Suprapubic skin (tissue), 4 donors: ENCODE measurements at places on chromosomes 5 and 9. TPM values are rescaled to one million over a fixed set of nuclear protein-coding genes. Genes with fewer than 3 reads are reported as not detected.

The MRPS30 gene
- 79.1 TPM for total RNA-seq

- H3K4me1 ChIP-seq: peaks cover 39% of the 10 kb centered on the region
- H3K4me3 ChIP-seq: peak overlapping the region; percentile 92
- H3K27me3 ChIP-seq: no peaks in the 10 kb centered on the region
- no peak for DNase-seq
These were observed 757 bp downstream of the TMEM250 start for GRCh38 chr9:136117916-136118319.

The SLC1A1 gene
- total RNA-seq: 1.0 TPM

- H3K4me3 ChIP-seq: no peak overlapping the region
- no peaks in the 10 kb centered on the region for H3K27me3 ChIP-seq
- no peak overlapping the region for H3K27ac ChIP-seq
- no peak for DNase-seq
- H3K36me3 ChIP-seq: peaks cover 11% of the 10 kb centered on the region
These were observed 221.7 kb downstream of the PBX3 start for GRCh38 chr9:125968714-125969374.

DNA sequence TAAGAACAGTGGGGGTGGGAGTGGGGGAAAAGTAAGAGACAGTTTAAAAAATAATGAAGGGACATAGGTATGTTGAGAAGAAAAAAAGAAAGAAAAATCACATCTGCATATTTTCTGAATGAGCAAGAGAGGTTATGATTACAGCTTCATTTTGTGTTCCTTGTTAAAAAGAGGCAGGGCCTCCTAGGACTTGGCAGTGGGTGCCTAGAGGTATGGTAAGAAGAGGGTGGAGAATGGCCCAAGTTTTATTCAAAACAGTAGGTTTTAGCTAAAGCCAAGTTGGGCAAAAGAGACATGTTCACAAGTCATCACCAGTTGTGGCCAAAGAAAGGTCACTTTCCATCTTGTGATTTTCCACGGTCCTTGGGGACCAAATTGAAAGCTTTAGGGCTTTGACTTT, 643.4 kb downstream of the CCDC171 start:
- no peak overlapping the region for H3K27ac ChIP-seq
- H3K4me3 ChIP-seq: no peak overlapping the region
- H3K27me3 ChIP-seq: peaks cover 3% of the 10 kb centered on the region
- no peaks in the 10 kb centered on the region for H3K36me3 ChIP-seq
- DNase-seq: no peak

The GARIN3 gene
- total RNA-seq: not detected

The PDCD1LG2 gene
- total RNA-seq: 0.97 TPM

- no peaks in the 10 kb centered on the region for H3K36me3 ChIP-seq
- no peak overlapping the region for H3K4me3 ChIP-seq
- H3K4me1 ChIP-seq: no peaks in the 10 kb centered on the region
- no peak for DNase-seq
These were observed 233.3 kb downstream of the GAS1 start for GRCh38 chr9:86713970-86714369.

DNA sequence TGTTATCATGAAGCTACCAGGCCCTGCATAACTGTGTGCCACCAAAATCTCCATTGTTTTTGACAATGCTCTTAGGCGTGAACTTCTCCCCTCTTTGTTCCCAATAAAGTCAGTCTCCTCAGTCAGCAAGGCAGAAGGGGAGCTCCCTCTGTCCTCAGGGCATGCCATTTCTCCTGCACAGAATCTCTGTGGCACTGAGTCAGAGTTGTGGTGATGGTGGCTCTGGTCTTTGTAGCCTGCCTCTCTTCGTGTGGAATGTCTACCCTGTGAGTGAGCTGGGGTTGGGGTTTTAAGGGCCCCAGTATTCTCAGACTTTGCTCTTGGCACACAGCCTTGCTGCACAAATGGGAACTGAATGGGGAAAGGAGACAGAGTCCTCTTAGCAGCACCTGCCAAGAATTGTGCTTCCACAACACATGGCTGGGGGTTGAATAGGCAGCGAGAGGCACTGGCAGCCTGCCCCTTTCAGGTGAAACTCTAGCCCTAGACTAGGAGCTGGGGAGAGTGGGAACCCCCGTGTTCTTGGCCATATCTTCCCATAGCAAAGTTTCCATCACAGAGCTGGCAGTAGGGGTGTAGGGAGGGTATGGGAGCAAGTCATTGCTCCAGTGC, 146.6 kb downstream of the SH3GL2 start:
- H3K27me3 ChIP-seq: no peaks in the 10 kb centered on the region
- H3K4me3 ChIP-seq: no peak overlapping the region
- H3K27ac ChIP-seq: no peak overlapping the region
- H3K4me1 ChIP-seq: no peaks in the 10 kb centered on the region
- no peaks in the 10 kb centered on the region for H3K36me3 ChIP-seq

The N4BP3 gene
- total RNA-seq: 12.3 TPM

GRCh38 chr5:174504266-174504726, 220.1 kb upstream of the MSX2 start:
- H3K4me1 ChIP-seq: peaks cover 11% of the 10 kb centered on the region
- H3K4me3 ChIP-seq: peak overlapping the region; percentile 15
- no peak overlapping the region for H3K27ac ChIP-seq
- no peaks in the 10 kb centered on the region for H3K36me3 ChIP-seq

DNA sequence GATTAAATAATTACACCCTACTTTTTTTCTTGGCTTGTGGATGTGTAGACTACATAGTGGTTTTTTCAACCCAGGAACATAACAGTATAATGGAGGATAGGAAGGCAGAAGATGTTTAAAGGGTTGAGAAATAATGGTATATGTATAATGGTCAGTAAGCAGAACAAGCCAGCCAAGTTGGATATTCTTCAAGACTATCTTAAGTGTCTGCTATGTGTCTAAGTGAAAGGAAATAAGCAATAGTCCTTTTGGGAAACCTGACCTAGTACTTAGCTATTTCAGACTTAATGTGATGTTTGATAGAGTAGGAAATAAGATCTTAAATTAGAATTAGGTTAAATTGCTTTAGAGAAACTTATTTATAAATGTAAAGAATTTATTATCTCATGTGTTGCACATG, 85.7 kb downstream of the PTPDC1 start:
- peaks cover 12% of the 10 kb centered on the region for H3K36me3 ChIP-seq
- H3K4me1 ChIP-seq: peaks cover 76% of the 10 kb centered on the region
- no peak overlapping the region for H3K27ac ChIP-seq
- H3K4me3 ChIP-seq: peak overlapping the region; percentile 80

DNA sequence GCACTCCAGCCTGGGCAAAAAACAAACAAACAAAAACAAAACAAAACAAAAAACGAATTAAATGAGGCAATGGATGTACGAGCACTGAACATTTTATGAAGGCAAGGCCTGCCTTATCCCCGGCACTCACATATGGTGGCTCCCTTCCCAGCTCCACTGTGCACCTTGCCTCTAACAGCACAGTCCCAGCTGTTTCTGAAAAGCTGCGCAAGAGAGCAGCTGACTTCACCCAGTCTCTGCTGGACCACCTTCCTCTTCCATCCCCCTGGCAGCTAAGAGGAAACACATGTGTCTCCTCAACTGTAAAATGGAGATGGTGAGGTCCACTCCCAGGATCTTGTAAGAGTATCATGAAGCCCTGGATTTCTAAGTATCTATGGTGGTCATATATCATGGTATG, 100.7 kb downstream of the KLF4 start:
- peak overlapping the region; percentile 88 for H3K27ac ChIP-seq
- DNase-seq: no peak
- no peaks in the 10 kb centered on the region for H3K36me3 ChIP-seq
- H3K4me1 ChIP-seq: peaks cover 63% of the 10 kb centered on the region

- DNase-seq: no peak
- H3K27ac ChIP-seq: peak overlapping the region; percentile 4
- no peaks in the 10 kb centered on the region for H3K36me3 ChIP-seq
- no peak overlapping the region for H3K4me3 ChIP-seq
These were observed 43.2 kb downstream of the PTGES start for GRCh38 chr9:129709438-129710168.

GRCh38 chr5:179906795-179907555, 722 bp downstream of the TBC1D9B start:
- peaks cover 27% of the 10 kb centered on the region for H3K36me3 ChIP-seq
- peak overlapping the region; percentile 81 for H3K27ac ChIP-seq
- H3K4me3 ChIP-seq: peak overlapping the region; percentile 63
- H3K27me3 ChIP-seq: no peaks in the 10 kb centered on the region
- H3K4me1 ChIP-seq: peaks cover 29% of the 10 kb centered on the region

GRCh38 chr5:140391312-140391711, 10.3 kb upstream of the ANKHD1 start:
- peaks cover 3% of the 10 kb centered on the region for H3K4me1 ChIP-seq
- no peaks in the 10 kb centered on the region for H3K36me3 ChIP-seq
- DNase-seq: no peak
- H3K4me3 ChIP-seq: no peak overlapping the region

DNA sequence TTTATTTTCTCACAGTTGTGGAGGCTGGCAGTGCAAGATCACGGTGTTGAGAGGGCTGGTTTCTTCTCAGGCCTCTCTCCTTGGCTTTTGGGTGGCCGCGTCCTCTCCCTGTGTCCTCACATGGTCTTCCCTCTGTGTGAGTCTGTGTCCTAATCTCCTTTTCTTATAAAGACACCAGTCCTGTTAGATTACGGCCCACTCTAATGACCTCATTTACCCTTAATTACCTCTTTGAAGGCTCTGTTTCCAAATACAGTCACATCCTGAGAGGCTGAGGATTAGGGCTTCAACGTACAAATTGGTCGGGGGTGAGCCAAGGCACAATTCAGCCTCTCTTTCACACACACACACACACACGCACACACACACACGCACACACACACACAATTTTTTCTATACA, 73.0 kb downstream of the UGCG start:
- H3K4me3 ChIP-seq: no peak overlapping the region
- H3K27me3 ChIP-seq: no peaks in the 10 kb centered on the region
- no peak overlapping the region for H3K27ac ChIP-seq
- peaks cover 6% of the 10 kb centered on the region for H3K4me1 ChIP-seq
- no peak for DNase-seq

DNA sequence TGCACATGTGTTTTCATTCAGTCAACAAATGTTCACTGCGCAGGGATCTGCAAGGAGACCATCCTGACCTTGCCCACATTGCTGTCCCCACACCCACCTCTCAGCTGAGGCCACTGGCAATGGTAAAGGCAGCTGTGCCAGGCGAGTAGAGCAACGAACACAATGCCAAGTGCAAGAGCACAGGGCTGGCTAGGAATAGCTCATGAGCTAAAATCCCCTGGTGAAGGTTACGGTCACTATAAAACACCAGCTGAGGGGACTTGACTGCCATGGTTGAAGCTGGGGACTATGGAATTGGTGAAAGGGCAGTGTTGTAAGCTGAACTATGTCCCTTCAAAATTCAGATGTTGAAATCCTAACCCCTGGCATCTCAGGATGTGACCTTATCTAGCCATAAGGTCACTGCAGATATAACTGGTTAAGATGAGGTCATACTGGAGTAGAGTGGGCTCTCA, 96.1 kb downstream of the OTULIN start:
- H3K4me1 ChIP-seq: peaks cover 7% of the 10 kb centered on the region
- H3K4me3 ChIP-seq: no peak overlapping the region
- H3K27me3 ChIP-seq: no peaks in the 10 kb centered on the region
- DNase-seq: no peak

DNA sequence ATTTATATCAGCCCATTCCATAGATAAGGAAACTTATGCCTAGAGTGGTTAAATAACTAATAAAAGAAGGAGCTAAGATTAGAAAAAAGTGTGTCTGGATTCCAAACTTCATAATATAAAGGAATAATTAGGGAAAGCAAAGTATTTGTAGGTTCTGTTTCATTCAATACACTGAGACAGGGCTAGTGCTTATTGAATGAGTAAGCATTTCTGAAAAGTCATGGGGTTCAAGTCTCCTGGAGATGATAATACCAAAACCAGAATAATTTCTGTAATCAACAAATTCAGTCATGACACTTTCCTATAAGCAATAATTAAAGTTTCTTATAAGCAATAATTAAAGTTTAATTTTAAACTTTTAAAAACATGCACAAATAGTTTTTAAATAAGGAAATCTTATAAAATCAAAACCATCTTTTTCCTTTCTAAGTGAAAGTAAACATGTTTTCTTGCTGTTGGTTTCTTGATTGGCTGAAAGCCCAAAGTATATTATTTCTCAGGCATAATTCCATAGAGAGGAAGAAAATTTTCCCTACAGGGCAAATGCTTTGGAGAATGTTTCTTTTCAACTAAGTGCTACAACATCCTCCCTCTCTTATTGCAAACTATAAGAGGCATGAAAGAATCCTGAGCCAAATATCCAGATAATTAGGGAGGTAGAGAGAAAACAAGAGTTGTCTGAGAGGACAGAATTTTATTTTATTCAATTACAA, 510.2 kb downstream of the PRELID2 start:
- no peak overlapping the region for H3K4me3 ChIP-seq
- H3K27me3 ChIP-seq: no peaks in the 10 kb centered on the region
- peaks cover 5% of the 10 kb centered on the region for H3K4me1 ChIP-seq
- DNase-seq: no peak

The ARHGEF39 gene
- 11.3 TPM for total RNA-seq

The DMRTA1 gene
- total RNA-seq: 0.11 TPM

DNA sequence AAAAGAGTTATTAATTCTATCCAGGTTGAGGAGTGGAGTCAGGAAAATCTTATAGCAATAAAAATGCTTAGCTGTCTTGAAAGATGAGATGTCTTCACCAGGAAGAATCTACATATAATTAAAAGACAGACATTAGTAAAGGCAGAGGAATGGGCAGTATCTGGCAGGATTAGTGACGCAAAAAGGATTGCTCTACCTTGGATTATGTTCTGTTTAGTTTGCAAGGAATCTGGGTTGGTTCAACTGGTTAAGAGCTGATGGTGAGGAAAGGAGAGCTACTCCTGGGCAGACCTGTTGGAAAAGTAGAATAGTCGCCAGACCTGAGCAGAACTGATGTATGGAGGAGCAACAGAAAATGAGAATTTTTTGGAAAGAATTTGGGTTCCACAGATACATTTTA, 318.5 kb downstream of the ADGRV1 start:
- no peak for DNase-seq
- H3K36me3 ChIP-seq: no peaks in the 10 kb centered on the region
- H3K27ac ChIP-seq: no peak overlapping the region

DNA sequence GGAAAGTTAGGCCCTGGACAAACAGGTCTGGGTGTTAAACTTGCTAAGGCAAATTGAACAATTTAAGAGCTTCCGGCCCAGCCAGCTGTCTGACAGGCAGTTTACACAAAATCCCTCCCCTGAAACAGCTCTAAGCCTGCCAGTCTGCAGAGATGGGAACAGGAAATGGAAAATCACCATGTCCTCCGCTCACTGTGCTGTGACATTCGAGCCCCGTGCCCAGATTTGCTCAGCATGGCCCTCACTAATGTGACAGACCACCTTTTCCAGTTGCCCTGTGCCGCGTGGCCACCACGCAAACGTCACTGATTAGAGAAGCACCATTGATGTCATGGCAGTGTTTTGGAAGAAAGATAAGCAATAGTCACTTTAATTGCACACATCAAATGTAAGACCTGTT, 41.0 kb downstream of the CCNJL start:
- no peak for DNase-seq
- no peak overlapping the region for H3K27ac ChIP-seq
- peaks cover 28% of the 10 kb centered on the region for H3K4me1 ChIP-seq
- H3K4me3 ChIP-seq: no peak overlapping the region

DNA sequence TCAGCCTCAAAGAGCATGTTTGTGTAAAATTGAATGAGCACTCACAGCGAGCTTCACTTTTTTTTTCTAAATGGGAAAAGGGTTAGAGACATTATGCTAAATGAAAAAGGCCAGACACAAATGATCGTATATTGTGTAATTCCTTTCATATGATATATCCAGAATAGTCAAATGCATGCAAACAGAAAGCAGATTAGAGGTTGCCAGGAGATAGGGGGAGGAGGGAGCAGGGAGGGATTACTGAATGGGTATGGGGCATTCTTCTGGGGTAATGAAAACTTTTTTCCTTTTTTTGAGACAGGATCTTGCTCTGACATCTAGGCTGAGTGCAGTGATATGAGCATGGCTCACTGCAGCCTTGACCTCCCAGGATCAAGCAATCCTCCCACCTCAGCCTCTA, 47.1 kb downstream of the DMAC1 start:
- H3K4me1 ChIP-seq: no peaks in the 10 kb centered on the region
- H3K36me3 ChIP-seq: no peaks in the 10 kb centered on the region
- H3K27me3 ChIP-seq: no peaks in the 10 kb centered on the region
- no peak for DNase-seq

The GRM6 gene
- 0.08 TPM for total RNA-seq
